NCI-H1092 treated with DMSO at 0.1 percent for 48 hours (cell line): ENCODE measurements at places on chromosomes 4 and X.

GRCh38 chrX:23637187-23637586 is 30.1 kb upstream of the PRDX4 start:
- DNase-seq = no peak

DNA sequence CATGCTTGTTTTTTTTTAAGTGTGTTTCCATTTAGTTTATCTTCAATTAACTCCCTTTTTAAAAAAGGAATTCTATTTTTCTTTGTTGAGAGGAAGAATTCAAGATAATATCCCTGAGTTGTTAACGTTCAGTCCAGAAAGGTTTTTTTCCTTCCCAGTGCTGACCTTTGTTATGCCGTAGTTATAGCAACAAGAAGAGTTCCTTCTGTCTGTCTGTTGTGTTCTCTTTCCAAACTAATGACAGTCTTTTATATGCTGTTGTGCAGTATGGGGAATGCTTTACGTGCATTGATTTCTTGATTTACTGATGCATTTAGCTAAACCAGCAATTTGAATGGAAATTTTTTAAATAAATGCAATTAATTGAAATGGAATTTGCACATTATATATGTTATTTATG is 6.6 kb upstream of the CXXC4 start:
- DNase-seq = no peak

- no peak for DNase-seq
Measured at GRCh38 chrX:14300376-14300775, 229.0 kb upstream of the GLRA2 start.

GRCh38 chr4:93891244-93891643 is 62.7 kb downstream of the ATOH1 start:
- no peak for DNase-seq

DNA sequence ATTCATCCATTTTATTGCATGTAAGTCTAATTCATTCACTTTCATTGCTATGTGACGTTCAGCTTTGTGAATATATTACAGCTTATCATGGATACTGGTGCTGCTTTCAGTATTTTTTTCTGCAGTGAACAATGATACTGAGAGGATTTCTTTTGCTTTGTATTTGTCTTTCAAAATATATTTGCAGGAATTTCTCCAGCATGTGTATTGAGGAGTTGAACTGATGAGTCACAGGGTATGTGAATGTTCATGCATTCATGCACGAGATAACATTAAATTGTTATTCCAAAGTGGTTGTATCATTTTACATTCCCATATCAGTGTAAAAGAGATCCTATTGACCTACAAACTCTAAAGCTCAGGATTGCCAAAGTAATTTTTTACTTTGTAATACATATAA is 283.8 kb upstream of the ARSJ start:
- DNase-seq = no peak

- peak; percentile 39 for DNase-seq
Measured at GRCh38 chr4:112284662-112285411, 867 bp downstream of the TIFA start.

DNA sequence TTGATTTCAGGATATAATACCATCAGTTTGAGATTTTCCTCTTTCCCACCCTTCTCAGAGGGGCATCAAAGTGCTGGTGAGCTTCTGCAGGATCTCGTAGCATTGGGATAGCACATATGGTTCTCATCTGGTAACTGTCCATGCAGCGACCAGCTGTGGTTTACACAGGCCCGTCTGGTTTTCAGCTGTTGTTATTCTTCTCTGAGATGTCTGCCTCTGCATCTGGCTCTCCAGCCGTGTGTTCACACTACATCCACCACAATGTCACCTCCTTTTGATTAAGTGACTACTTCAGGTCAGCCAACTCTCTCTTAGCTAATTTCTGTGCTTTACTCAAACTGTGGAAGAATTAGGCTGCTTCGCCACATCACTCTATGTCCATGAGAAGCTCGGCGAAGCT is 676.7 kb upstream of the TENM3 start:
- no peak for DNase-seq

GRCh38 chr4:41024556-41025491 is 189.5 kb downstream of the APBB2 start:
- DNase-seq = no peak

DNA sequence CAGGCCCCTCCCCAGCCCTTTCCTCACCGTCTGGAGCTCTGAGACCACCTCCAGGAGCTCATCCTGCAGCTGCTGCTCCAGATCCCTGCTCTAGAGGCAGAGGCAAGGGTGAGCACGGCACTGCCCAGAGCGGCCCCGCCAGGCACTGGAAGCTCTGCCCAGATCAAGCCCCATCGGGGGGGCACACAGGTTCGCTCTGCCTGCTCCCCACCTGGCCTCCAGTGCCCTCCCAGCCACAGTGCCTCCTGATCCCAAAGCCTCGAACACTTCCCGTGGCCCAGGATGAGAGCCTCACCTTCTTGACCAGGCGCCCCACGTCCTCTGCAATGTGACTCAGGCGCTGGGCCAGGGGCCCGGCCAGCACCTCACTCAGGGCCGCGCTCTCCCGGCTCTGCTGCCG is 5.0 kb downstream of the ARHGAP4 start:
- DNase-seq = no peak

- peak; percentile 44 for DNase-seq
Measured at GRCh38 chr4:89598602-89599001, 238.4 kb downstream of the SNCA start.

DNA sequence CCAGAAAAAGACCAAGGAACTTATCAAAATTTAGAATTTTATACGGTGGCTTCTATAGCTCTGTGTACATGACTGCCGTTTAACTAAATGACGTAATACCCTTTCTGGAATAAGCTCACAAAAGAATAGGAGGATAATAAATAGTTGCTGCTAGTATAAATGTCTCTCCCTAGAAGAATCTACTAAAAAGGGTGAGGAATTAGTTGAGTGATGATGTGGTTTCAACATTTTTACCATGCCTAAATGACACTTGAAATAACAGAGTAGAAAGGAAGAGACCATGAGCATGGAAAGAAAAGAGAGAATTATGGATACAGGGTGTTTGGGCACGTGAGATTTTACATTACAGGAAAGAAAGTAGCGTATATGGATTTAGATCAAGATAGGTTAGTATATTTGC is 231.1 kb downstream of the ARAP2 start:
- no peak for DNase-seq

DNA sequence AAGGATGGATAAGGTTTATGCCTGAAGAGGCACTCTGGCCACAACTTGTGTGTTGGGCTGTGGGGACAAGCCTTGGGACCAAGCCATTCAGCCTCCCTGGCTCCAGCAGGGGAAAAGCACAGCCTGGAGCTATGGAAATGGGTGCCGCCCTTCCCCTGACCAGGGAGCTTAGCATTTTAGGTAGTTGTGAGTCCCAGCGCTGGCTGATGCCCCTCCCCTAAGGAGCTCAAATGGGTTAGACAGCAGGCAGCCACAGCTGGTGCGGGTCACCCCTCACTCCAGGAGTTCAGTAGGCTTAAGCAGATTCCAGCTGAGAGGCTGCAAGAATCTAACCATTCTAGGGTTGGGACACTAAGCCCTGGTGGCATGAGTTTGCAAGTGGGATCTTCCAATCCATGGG is 172.9 kb downstream of the KCNIP4 start:
- DNase-seq = no peak

DNA sequence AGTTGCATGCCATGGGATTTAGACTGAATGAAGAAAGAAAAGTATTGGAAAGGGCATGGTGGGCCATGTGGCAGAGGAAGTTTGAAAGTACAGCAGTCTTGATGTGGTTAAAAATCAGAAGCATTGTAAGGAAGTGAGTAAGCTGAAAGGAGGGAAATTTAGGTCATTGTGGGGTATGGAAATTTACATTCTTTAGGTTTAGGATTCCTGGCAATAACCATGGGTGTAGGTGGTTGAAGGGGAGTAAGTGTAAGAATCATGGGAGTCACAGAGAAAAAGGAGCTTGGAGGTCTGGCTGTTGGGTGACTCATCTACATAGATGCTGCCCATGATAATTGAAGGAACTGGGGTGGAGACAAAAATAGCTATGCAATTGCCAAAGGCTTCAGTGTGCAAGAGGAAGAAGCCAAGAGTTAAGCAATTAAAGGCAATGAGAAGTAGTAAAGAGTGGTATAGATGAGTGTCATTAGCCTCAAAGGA is 243.8 kb upstream of the LDB2 start:
- no peak for DNase-seq

- DNase-seq = no peak
Measured at GRCh38 chr4:16443504-16444088, 217.3 kb upstream of the TAPT1 start.

DNA sequence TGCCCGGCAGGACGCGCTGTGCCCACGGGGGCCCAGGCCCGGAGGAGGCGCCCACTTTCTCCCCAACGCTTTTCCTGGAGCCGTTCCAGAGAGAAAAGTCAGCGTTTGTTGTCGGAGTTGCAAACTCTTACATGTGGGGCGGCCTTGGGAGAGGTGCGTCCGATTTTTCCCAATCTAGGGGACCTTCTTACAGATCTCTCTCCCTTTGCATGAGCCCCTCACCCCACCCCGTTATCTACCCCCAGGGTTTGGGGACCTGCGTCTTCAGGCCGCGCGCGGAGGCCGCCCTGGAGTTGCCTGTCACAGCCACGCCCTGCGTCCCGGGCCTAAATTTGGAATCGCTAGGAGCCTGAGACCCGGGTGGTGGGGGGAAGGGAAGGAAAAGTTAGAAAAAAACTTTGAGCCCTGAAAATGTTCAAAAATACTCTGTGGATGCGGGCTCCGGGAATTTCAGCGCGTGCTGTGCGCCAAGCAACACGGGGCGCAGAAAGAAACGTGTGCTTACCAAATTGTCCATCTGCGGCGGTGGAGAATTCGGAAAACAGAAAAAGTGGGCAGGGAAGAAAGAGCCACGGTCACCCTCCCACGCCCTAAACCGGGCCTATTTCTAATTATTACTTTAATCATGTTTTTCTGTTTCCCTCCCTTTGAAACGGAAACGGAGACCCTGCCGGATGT is 587 bp downstream of the CD99 start:
- no peak for DNase-seq

GRCh38 chr4:53043891-53044650 is 182.0 kb downstream of the RASL11B start:
- no peak for DNase-seq

DNA sequence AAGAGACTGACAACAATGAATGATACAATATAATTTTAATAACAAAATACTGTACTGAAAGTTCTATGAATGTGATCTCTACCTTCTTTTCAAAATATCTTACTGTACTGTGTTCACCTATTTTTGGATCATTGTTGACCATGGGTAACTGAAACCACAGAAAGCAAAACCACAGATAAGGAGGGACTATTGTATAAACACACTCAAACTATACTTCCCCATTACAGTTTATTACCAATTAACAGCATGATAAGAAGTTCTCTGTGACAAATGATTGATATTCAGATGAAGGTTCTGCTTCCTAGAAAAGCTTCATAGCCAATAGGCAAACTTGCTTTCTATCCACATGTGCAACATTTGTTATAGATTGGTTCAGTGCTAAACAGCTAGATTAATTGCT is 50.1 kb downstream of the GABRG1 start:
- no peak for DNase-seq

DNA sequence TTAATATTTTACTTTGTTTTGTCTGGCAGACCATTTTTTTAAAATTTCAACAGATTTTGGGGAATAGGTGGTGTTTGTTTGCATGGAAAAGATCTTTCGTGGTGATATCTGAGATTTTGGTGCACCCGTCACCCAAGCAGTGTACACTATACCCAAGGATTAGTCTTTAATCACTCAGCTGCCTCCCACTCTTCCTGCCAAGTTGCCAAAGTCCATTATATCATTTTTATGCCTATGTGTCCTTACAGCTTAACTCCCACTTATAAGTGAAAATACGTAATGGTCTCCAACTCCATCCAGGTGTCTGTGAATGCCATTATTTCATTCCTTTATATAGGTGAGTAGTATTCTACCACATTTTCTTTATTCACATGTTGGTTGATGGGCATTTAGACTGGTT is 281.7 kb upstream of the GK2 start:
- DNase-seq = no peak

DNA sequence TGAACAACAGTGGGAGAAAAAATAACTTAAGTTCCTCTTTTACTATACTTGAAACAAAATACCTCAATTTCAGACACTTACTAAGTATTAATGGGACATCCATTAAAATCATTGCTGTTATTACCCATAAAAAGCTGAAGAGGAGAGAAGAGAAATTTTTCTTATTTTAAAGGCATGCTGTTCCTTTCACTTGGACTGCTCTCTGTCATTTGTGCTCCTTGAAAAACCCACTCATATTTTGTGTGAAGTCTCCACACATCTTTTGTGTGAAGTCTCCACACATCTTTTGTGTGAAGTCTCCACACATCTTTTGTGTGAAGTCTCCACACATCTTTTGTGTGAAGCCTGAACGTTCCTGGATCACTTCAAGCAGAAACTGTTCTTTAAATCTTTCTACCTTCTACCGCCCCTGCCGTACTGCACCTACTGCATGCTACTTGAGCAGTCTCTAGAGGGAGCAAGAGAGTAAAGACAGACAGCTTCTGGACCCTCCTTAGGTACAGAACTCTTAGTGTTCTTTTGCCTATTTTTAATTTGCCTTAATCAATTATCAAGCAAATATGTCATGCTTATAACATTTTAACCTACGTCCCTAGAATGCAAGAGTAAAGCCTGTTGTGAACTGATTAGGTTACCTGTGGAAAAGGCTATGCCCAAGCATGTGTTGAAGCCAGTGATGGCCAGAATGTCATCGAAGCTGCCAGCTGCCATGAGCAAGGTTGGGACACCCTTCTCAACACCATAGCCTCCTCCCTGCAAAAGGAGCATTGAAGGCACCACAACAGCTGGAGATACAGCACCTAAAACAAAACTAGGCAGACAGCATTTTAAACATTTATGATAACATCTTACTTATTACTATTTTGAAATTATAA is 27.1 kb upstream of the SLC9B1 start:
- DNase-seq = peak; percentile 9

DNA sequence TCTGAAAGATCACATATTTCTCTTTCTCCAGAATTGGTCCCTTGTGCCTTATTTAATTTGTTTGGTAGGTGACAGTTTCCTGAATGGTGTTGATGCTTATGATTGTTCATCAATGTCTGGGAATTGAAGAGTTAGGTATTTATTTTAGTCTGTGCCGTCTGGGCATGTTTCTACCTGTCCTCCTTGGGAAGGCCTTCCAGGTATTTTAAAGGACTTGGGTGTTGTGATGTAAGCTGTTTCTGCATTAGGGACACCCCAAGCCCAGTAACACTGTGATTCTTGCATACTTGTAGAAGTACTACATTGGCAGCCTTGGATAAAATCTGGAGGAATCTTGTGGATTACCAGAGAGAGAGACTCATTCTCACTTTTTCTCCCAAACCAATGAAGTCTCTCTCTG is 120.8 kb upstream of the CXXC4 start:
- DNase-seq = no peak

DNA sequence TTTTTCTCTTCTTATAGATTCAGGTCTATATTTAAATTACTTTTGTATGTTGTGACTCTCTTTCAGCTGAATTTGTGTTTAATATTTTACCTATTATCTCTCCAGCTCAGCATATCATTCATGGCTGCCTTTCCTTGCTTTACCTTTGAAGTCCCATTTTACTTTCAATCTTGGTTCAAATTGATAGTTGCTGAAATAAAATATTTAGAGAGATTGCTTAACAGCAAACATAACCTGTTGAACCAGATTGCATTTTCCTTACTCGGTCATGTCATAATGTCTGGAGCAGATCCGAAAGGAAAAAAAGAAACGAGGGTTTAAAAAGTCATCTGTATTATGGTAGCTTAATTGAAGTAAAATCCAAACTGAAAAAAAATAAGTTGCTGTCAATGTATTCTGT is 94.1 kb downstream of the IL1RAPL2 start:
- no peak for DNase-seq

- DNase-seq = no peak
Measured at GRCh38 chr4:186204686-186205085, 13.3 kb downstream of the CYP4V2 start.
